ENCODE measurements at places on chromosomes 7 and 10.

DNA sequence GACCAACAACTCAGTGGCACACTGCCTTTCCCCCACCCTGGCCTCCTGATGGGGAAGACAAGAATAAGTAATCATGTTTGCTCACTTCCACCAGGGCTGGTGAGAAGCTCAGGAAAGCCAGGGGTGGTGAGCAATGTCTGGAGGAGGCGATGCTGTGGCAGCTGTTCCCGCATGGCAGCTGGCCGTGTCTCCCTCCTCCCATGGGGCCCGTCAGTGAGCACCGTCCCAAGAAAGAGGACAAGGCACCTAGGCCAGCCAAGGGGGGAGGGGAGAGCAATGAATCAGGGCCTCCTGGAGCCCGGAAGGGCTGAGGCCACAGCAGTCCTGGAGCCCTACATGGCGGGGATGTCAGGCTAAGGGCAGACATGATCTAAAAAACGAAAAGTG lies 69.2 kb upstream of the INSIG1 start:
- DNase-seq: no peak

- no peak for DNase-seq
Measured at GRCh38 chr7:120272701-120273475, at the start of gene KCND2. TSS of gene KCND2 (plus strand) at chr7:120273175.

DNA sequence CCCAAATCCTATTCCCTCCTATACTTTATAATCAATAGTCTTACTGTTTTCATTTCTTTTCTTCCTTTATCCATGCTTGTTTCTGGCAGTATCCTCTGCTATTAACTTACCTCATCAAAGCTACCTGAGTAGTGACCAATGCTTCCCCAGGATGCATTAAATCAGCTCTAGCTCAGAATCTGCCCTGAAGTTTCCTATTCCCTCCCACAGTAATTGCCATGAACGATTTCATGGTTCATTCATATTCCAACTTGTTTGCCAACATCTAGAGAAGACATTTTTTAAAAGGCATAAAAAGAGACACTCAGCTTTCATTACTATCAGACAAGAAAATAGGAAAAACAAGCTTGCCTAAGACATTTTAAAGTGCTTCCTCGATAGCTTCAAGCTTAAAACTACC lies 42.3 kb downstream of the COA1 start:
- no peak for DNase-seq

DNA sequence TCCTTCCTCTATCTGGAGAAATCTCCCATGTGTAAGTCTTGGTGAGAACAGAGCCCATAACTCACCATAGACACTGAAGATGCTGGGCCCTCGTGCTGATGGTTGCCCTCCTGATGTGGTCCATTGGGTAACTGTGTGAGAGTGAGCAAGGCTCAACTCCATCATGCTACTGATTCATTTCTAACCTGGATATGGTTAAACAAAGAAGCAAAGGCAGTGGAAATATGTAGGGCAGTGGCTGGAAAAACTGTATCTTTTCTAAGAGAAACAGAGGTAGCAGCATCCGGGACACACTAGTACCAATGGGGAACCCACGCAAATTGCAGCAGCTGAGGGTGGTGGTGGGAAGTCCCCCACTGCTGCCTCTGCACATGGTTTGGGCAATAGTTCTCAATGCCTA lies 221.7 kb downstream of the KLF6 start:
- no peak for DNase-seq

GRCh38 chr10:1272777-1273161 lies 216.6 kb downstream of the WDR37 start:
- no peak for DNase-seq

DNA sequence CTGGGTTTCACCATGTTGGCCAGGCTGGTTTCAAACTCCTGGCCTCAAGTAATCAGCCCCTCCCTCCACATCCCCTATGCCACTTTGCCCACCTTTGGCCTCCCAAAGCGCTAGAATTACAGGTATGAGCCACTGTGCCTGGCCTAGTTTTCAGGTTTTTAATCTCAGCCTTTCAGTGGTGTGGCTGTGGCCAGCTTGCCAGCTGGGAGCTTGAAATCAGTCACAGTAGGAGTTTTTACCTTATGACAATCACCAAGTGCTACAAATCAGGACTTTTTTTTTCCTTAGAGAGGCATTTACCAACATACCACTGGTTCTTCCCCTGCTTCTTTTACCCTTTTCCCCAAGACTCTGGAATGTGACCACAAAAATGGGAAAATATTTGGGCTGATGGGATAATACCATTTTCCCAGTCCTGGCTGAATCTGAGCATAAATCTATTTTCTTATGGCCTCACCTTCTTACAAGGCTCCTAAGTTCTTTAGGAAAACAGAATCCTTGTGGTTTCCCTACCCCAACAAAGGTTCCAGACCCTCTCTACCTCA lies 6.2 kb downstream of the STEAP4 start:
- no peak for DNase-seq

- no peak for DNase-seq
Measured at GRCh38 chr7:79619216-79619615, 165.7 kb upstream of the MAGI2 start.

GRCh38 chr10:79413196-79413595 lies 32.2 kb downstream of the ZCCHC24 start:
- no peak for DNase-seq

- no peak for DNase-seq
Measured at GRCh38 chr10:117260084-117260483, 19.2 kb downstream of the SLC18A2 start.

DNA sequence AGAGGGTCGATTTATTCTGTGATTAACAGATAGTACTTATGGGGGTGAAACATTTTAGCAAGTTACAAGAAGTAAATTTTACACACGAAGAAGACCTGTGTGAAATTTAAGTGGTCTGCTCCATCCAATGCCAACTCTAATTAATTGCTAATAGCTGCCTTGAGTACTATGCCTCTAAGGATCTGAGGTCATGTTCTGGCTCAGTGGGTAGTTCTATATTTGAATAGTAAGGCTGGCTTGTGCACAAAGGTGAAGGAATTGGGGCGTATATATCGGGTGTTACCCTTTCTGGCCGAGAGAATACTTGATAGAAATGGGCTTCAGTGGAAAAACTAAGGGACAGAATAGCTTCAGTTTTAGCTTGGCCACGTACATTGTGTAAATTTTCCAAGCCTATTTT lies 345.2 kb upstream of the ANKRD30A start:
- no peak for DNase-seq

- DNase-seq: no peak
Measured at GRCh38 chr10:79313911-79314439, 33.3 kb upstream of the PPIF start.

GRCh38 chr10:33087152-33087551 lies 129.1 kb upstream of the ITGB1 start:
- no peak for DNase-seq

DNA sequence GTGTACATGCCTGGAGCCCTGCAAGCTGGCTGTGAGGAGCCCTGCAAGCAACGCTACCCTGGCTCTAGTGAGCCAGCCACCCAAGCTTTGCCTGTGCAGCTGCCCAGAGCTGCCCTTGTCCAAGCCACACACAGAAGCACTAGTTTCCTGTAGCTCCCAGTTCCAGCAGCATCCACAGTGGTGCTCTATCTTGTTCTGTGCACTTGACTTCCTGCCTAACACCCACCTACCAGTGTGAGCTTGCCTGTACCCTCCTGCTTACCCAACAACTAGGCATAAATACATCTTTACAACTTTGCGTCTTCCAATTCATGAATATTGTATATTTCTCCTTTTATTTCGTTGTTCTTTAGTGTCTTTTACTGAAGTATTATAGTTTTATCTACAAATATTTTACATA lies 32.2 kb upstream of the ZNF518A start:
- no peak for DNase-seq

- no peak for DNase-seq
Measured at GRCh38 chr7:117951691-117952280, 78.5 kb upstream of the CTTNBP2 start.

DNA sequence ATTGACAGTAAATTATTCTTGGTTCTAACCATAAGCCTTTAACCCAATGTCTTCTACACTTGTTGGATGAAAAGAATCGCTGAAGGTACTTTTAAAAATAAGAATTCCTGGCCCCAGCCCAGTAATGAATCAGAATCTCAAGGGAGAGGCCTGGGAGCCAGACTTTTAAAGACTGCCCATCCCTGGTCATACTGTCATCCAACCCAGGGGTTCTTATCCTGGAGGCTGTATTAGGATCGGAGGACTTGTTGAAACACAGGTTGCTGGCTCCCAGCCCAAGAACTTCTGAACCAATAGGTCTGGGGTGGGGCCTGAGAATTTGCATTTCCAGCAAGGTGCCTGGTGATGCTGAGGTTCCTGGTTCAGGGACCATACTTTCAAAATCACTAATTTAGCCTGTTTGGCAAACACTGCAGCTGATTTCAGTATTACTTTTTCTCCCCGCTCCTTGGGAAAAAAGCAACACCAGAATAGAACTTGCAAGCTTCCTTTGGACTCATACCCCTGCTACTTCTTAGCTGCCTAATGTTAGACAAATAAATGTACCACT lies 79.5 kb upstream of the FAM133B start:
- DNase-seq: no peak

GRCh38 chr10:126247446-126247975 lies 140.8 kb downstream of the ADAM12 start:
- peak; percentile 97 for DNase-seq

GRCh38 chr7:157604661-157605381 lies 268.0 kb downstream of the DNAJB6 start:
- no peak for DNase-seq

DNA sequence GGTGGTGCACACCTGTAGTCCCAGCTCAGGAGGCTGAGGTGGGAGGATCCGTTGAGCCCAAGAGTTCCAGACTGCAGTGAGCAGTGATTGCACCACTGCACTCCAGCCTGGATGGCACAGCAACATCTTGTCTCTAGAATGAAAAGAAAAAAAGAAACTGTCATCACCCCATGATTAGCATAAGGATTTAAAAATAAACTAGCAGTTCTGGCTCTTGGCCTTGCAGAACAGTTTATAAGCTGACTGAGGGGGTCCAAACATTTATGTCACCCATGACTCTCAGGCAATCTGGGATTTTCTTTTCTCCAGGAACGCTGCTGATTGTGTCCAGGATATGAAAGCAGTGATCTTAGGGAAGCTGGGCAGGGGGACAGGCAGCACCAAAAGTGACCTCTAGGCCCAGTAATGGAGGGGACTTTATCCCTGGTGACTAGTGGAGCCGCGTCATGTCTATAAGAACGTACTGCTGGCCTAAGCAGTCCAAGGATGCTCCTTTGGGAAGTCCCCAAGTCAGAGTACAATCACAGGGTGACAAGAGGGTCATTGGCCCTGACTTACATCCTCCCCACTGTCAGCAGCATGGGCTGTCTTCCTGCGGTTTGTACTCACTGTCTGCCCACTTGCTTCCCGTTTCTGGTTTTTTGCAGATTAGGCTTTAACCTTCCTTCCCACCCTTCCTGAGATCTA lies 177.4 kb downstream of the ARHGAP12 start:
- DNase-seq: no peak

- no peak for DNase-seq
Measured at GRCh38 chr10:131773370-131774343, 127.2 kb upstream of the PPP2R2D start.

GRCh38 chr10:24360282-24361127 lies 151.6 kb downstream of the KIAA1217 start:
- peak; percentile 10 for DNase-seq

- no peak for DNase-seq
Measured at GRCh38 chr10:18681366-18681765, 22.1 kb downstream of the ARL5B start.

DNA sequence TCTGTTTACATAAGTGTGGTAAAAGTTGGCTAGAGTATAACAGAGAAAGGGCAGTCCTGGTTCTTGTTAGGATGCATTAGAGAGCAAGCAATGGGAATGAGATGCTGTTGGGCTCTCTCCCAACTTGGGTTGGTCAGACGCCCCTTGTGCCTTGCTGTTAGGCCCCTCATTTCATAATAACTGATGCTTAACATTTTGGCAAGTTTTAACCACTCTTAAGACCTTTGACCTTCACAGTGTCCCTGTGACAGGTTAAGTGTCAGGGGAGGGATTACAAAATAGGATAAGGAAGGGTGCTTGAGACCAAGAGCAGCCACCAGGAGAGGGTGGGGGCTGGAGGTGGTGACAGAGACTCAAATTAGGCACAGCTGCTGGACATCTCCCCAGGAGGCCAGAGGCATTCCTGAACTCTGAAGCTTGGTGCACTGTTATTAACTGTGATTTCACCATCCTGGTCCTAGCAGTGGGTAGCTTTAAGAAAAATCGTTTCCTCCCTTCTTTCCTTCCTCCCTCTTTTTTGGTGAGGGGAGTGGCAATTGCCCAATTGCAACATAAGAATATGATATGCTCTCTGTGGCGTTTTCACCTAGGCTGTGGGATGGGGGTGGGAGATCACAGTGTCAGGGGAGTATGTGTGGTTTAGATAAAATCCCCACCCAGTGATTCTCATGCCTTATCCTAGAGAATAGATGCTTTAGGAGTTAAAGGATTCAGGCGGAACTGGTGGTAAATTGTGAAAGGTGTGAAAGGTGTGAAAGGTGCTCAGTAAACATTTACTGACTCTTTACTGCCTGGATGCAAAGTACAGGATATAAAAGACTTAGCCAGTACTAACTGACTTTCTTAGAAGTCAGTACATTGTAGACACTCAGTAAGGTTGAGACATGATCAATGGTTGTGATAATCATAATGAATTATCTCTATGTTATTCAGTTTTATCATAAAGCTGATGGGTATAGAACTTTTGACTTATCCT lies 270.5 kb downstream of the BICC1 start:
- DNase-seq: no peak

DNA sequence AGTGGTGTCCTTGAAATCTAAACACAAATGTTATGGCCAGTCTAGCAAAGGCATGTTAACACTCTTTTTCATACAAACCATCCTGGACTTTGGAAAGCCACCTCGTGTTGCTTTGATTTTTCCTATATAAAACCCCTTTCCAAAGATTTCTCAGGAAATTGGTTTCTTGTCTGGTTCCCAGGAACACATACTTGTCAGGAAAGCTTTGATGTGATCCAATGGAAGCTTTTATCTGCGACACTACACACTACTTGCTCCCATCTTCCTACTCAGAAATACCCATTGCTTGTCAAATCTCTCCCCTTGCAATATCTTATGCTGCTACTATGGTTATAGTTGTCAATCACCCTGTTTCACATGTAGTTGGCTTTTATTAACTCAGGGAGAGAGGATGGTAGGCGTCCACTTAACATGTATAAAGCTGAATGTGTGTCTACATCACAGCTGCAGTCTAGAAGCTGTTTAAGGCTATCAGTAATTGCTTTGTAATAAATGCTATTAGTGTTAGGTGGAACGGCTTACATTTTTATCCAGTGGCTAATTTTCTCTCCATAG lies 189.6 kb downstream of the GPAM start:
- DNase-seq: no peak

Measured in HS-5 (cell line).